Activated CD4-positive, alpha-beta T cell treated with anti-CD3 and anti-CD28 coated beads, Interleukin-2, amount 10 ng/mL, durations not matched to agents 24 days and 14 days (primary cell): ENCODE measurements at places on chromosomes 2 and 18.
A peak's percentile ranks its signal among the peaks of the same experiment; 100 is the strongest.

GRCh38 chr2:18123211-18123570 is 244.7 kb downstream of the KCNS3 start:
- no peak overlapping the region for H3K27ac ChIP-seq
- DNase-seq, result no peak
- no peaks in the 10 kb centered on the region for H3K4me1 ChIP-seq

DNA sequence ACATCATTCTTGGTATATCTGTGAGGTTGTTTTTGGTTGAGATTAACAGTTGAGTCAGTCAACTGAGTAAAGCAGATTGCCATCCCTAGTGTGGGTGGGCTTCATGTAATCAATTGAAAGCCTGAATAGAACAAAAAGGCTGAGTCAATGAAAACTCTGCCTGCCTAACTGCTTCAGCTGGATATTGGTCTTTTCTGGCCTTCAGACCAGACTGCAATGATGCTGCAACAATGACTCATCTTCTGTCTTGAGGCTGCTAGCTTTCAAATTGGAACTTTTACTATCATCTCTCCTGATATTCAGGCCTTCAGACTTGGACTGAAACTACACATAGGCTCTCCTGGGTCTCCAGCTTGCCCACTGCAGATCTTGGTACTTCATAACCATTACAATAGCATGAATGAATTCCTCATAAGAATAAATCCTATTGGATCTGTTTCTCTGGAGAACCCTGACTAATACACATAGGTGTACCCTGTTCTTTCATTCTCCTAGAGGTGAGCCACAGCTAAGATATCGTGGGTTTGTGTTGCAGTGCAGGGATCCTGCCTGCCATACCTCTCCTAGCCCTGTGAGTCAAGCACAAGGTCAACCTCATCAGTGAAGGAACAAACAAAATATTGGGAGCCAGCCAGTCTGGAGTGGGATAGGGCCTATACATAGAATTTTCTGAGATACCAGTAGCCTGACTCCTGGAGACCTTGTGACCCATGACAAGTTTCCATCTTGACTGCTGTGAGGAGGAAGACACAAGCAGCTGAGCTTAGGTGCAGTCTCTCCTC is 473.8 kb downstream of the DCC start:
- no peak overlapping the region for H3K27ac ChIP-seq
- no peaks in the 10 kb centered on the region for H3K36me3 ChIP-seq
- no peaks in the 10 kb centered on the region for H3K4me1 ChIP-seq
- no peaks in the 10 kb centered on the region for H3K27me3 ChIP-seq

- no peak for DNase-seq
- H3K27me3 ChIP-seq, result no peaks in the 10 kb centered on the region
- no peaks in the 10 kb centered on the region for H3K4me1 ChIP-seq
These were observed 133.8 kb upstream of the ARHGAP28 start for GRCh38 chr18:6595666-6596065.

DNA sequence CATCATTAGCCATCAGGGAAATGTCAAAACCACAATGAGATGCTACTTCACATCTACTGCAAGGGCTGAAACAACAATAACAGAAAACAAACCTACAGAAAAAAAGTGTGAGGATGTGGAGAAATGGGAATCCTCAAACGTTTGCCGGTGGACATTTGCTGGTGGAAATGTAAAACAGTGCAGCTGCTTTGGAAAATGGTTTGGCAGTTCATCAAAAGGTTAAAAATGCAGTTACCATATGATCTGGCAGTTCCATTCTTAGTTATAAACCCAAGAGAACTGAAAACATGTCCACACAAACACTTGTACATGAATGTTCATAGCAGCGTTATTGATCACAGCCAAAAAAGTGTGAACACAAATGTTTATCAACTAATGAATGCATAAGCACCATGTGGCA is 44.2 kb downstream of the PROC start:
- H3K27me3 ChIP-seq, result no peaks in the 10 kb centered on the region
- H3K36me3 ChIP-seq, result peaks cover 10% of the 10 kb centered on the region
- peak overlapping the region; percentile 51 for H3K27ac ChIP-seq
- H3K4me3 ChIP-seq, result no peak overlapping the region
- DNase-seq, result no peak

DNA sequence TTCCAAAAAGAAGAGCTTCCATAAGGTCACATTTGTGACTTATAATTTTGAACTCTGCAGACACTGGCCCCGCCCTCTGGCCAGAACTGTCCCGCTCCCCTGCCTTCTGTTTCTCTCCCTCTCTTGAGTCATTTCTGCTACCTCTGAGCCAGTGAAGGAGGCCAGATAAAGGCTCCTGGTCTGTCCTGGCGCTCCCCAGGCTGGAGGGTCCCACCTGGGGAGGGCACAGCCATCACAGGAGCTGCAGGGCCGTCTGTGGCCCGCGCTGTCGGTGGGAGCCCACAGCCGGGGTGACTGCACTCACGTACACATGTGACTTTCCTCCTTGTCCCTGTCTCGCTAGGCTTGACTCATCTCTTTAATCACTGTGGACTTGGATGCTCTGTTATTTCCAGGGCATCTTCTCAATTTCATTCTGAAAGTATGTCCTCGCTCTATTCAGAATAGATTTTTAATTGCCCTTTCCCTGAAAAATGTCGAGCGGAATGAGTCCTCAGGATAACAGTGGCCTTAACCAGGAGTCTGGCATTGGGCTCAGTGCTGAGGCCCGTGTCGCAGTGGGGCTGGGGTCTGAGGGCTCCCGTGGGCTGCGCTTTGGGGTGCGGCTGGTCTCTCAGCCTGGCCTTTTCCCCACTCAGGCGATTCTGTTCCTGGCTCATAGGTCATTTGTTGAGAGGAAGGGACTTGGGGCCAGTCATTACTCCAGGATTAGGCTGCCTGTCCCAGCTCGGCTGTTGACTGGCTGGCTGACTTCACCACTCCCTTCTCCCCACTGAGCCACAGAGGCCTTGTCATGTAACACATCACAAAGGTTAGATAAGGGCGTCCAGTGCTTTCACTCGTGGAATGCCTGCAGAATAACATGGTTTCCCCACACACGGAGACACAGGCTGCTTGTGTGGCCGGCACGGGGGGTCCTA is 34.5 kb downstream of the KLHL29 start:
- no peaks in the 10 kb centered on the region for H3K27me3 ChIP-seq
- H3K4me1 ChIP-seq, result no peaks in the 10 kb centered on the region
- DNase-seq, result no peak
- H3K4me3 ChIP-seq, result no peak overlapping the region
- no peak overlapping the region for H3K27ac ChIP-seq
- H3K36me3 ChIP-seq, result no peaks in the 10 kb centered on the region

DNA sequence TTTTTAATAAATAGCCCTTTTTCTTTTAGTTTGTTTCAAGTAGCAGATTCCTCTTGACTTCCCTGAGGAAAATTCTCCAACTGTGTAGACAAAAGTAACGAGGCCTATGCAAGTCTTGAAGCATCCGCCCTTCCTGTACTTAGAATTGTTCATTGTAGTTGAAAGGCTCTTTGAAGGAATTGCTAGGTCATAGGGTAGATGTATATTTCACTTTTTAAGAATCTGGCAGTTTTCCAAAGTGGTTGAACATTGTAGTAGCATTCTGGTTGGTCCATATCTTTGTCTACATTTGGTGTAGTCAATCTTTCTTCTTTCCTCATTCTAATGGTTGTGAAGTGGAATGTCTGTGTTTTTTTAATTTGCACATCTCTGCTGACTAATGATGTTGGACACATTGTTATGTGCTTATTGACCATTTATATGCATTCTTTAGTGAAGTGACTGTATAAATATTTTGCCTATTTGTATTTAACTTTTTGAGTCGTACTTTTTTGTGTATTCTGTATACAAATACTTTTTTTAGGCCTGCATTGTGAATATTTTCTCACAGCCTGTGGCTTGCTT is 5.6 kb upstream of the SERPINB11 start:
- no peaks in the 10 kb centered on the region for H3K27me3 ChIP-seq
- DNase-seq, result no peak
- no peak overlapping the region for H3K27ac ChIP-seq
- H3K4me3 ChIP-seq, result no peak overlapping the region
- H3K4me1 ChIP-seq, result no peaks in the 10 kb centered on the region
- no peaks in the 10 kb centered on the region for H3K36me3 ChIP-seq

- H3K4me1 ChIP-seq, result no peaks in the 10 kb centered on the region
- no peaks in the 10 kb centered on the region for H3K27me3 ChIP-seq
- no peak overlapping the region for H3K27ac ChIP-seq
- DNase-seq, result no peak
- H3K36me3 ChIP-seq, result no peaks in the 10 kb centered on the region
- no peak overlapping the region for H3K4me3 ChIP-seq
These were observed 756.3 kb downstream of the SATB2 start for GRCh38 chr2:198701481-198701880.

- no peaks in the 10 kb centered on the region for H3K27me3 ChIP-seq
- H3K4me3 ChIP-seq, result no peak overlapping the region
- no peak overlapping the region for H3K27ac ChIP-seq
- no peaks in the 10 kb centered on the region for H3K36me3 ChIP-seq
These were observed 52.6 kb upstream of the MAP4K4 start for GRCh38 chr2:101644842-101645383.

- H3K4me3 ChIP-seq, result no peak overlapping the region
- no peaks in the 10 kb centered on the region for H3K4me1 ChIP-seq
- H3K27me3 ChIP-seq, result no peaks in the 10 kb centered on the region
- no peak overlapping the region for H3K27ac ChIP-seq
- no peak for DNase-seq
These were observed 37.7 kb upstream of the FSIP2 start for GRCh38 chr2:185700883-185701282.

DNA sequence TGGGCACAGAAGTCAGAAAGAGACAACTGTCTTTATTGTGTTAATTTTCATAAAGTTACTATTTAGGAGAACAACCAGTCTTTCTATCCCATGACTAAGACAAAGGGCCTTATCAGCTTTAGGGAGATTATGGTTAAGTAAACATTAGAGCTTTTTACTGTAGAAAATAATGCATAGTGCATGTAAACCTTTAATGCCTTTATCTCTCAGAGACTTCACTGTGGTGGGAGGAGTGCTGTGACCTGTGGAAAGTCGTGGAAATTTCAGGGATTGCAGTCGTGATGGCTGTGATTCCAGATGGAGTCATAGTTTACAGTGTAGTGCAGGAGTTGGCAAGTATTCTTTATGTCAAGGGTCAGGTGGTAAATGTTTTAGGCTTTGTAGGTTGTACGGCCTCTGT is 15.8 kb downstream of the ZNF236 start:
- H3K27ac ChIP-seq, result no peak overlapping the region
- no peaks in the 10 kb centered on the region for H3K27me3 ChIP-seq
- DNase-seq, result no peak
- H3K4me3 ChIP-seq, result no peak overlapping the region
- peaks cover 2% of the 10 kb centered on the region for H3K36me3 ChIP-seq
- H3K4me1 ChIP-seq, result peaks cover 5% of the 10 kb centered on the region

- no peak overlapping the region for H3K27ac ChIP-seq
- no peaks in the 10 kb centered on the region for H3K36me3 ChIP-seq
- H3K27me3 ChIP-seq, result no peaks in the 10 kb centered on the region
These were observed 20.9 kb downstream of the MARCHF4 start for GRCh38 chr2:216351172-216351925.

- no peaks in the 10 kb centered on the region for H3K36me3 ChIP-seq
- no peak overlapping the region for H3K4me3 ChIP-seq
- no peak for DNase-seq
These were observed 79.7 kb downstream of the COLEC12 start for GRCh38 chr18:420661-421246.

- H3K27me3 ChIP-seq, result no peaks in the 10 kb centered on the region
- no peaks in the 10 kb centered on the region for H3K4me1 ChIP-seq
- H3K36me3 ChIP-seq, result no peaks in the 10 kb centered on the region
- no peak for DNase-seq
- H3K4me3 ChIP-seq, result no peak overlapping the region
These were observed 122.1 kb downstream of the RPIA start for GRCh38 chr2:88813612-88814011.

DNA sequence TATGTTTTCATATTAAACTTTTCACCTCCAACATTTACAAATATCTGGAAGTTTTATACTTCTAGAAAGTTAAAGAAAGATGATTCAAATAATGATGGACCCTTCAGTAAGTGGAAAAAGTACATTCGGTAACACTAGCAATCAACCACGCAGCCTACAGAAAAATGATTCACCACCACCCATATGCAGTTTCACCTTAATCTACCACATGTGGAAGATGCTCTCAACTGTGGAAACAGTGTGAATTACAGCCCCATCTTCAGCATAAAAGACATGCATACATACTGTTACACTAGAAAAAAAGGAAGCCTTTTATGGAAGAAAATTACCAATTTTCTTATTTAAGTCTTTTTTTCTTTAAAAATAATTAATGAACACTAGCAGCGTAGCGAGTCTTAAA is 1.1 kb downstream of the SLC38A11 start:
- DNase-seq, result no peak
- no peak overlapping the region for H3K27ac ChIP-seq
- H3K36me3 ChIP-seq, result no peaks in the 10 kb centered on the region
- H3K4me1 ChIP-seq, result no peaks in the 10 kb centered on the region
- H3K27me3 ChIP-seq, result peaks cover 19% of the 10 kb centered on the region

DNA sequence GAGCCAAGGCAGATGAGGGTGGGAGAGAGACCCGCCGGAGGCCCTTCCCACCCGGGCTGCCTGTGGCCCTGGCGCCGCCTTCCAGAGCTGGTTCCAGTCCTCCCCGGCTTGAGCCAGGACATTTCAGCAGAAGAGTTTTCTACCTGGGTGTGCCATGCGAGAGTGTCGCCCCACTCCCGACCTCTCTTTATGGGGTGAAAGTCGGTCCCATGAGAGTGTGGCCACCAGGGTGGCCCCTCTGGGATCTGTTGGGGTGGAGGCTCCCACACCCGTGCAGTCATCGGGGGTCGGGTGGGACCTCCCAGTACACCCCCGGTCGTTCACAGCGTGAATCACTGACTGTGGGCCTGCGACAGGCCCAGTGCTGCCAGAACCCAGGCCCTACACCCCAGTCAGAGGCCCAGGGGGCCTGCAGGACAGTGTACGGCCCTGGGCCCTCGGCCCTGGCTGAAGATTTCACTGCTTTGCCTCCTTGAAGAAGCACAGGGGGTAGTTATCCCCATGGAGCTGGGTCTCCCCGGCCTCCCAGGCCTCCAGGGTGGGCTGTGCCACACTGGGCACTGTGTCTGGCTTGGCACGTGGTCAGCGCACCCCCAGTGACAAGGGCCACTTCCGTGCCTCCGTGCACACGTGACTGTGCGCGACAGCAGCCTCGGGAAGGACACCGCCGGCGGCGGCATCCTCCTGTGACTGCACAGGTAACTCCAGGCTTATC is 5.9 kb downstream of the NFATC1 start:
- H3K27me3 ChIP-seq, result no peaks in the 10 kb centered on the region
- peak overlapping the region; percentile 96 for H3K27ac ChIP-seq
- H3K36me3 ChIP-seq, result peaks cover 55% of the 10 kb centered on the region
- peak overlapping the region; percentile 83 for H3K4me3 ChIP-seq
- H3K4me1 ChIP-seq, result peaks cover 56% of the 10 kb centered on the region

- no peaks in the 10 kb centered on the region for H3K36me3 ChIP-seq
- H3K4me1 ChIP-seq, result peaks cover 18% of the 10 kb centered on the region
- H3K27ac ChIP-seq, result no peak overlapping the region
- no peak overlapping the region for H3K4me3 ChIP-seq
These were observed 6.0 kb downstream of the ITM2C start for GRCh38 chr2:230870544-230871360.

- no peaks in the 10 kb centered on the region for H3K27me3 ChIP-seq
- H3K36me3 ChIP-seq, result no peaks in the 10 kb centered on the region
- no peak overlapping the region for H3K4me3 ChIP-seq
- H3K27ac ChIP-seq, result no peak overlapping the region
- no peak for DNase-seq
These were observed 422.6 kb upstream of the SETBP1 start for GRCh38 chr18:44258086-44258485.
